ENCODE measurements at places on chromosomes 6 and 20. TPM values are rescaled to one million over a fixed set of nuclear protein-coding genes. Genes with fewer than 3 reads are reported as not detected.

GRCh38 chr6:111975466-111975865 lies 78.4 kb upstream of the CCN6 start:
- DNase-seq: no peak

- no peak for DNase-seq
These were observed 41.4 kb upstream of the CDH22 start for GRCh38 chr20:46349742-46350056.

DNA sequence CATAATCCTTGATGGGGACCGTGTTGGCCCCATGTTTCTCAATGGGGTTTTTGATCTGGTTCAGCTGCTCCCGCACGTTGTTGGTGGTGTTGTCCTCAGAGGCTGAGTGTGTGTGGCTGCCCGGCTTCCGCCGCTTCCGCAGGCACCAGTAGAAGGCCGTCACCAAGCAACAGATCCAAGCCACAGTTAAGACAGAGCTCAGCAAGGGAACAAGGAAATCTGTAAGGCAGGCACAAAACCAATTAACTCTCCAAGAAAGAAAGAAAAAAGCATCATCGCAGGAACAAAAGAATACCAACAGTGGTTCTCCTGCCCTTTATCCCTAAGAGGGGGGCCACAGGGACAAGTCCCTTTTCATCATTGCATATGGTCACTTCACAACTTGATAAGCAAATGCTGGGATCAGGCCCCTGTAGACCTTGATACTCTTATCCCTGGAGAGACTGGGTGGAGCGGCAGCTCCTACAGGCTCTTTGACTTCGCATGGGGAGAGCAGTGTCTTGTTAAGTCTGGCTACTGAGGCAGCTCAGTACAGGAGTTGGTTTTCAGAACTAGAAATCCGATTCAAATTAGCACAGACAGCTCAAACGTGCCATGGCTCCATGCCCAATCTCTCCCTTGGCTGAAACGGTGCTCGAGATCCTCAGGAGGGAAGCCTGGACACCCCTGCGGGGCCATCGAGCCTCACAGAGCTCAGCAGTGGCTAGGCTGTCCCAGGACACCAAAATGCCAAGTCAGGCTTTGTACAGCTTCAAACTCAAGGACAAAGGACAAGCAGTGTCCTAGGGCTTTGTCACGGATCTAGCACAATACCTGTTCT lies 33.9 kb downstream of the JAG1 start:
- no peak for DNase-seq

- no peak for DNase-seq
These were observed 9.4 kb upstream of the GATA5 start for GRCh38 chr20:62485062-62485700.

- no peak for DNase-seq
These were observed 223.4 kb upstream of the MCHR2 start for GRCh38 chr6:100217225-100218012.

- peak; percentile 56 for DNase-seq
These were observed 80.2 kb downstream of the ERMARD start for GRCh38 chr6:169831450-169832246.

GRCh38 chr6:77620278-77620882 lies 32.5 kb upstream of the MEI4 start:
- DNase-seq: no peak

GRCh38 chr6:28953585-28954258 lies 29.9 kb upstream of the TRIM27 start:
- DNase-seq: peak; percentile 27

GRCh38 chr20:53223626-53224172 lies 251.5 kb downstream of the TSHZ2 start:
- DNase-seq: no peak

- no peak for DNase-seq
These were observed 85.4 kb upstream of the PRSS16 start for GRCh38 chr6:27161946-27162603.

- no peak for DNase-seq
These were observed 12.8 kb downstream of the CLDN20 start for GRCh38 chr6:155276638-155277037.

DNA sequence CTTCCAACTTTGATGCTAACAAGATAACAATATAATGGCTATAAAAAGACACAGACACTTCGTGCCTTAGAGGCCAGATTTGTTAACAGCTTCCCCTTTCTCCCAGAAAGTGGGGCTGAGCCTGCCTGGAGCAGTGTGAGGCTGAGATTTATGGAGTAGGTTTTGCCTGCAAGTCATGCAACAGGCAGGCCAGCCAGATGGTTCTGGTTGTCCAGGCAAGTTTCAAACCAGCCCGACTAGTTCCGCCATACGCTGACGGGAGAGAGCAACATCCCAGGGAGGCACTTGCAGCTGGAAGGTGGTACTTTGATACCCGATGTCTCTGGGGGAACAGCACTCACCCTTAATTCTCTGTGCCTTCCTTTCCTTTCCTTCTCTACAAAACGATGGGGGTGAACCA lies 81.3 kb upstream of the NAA20 start:
- no peak for DNase-seq

GRCh38 chr6:25487012-25487411 lies 165.0 kb upstream of the SCGN start:
- no peak for DNase-seq

DNA sequence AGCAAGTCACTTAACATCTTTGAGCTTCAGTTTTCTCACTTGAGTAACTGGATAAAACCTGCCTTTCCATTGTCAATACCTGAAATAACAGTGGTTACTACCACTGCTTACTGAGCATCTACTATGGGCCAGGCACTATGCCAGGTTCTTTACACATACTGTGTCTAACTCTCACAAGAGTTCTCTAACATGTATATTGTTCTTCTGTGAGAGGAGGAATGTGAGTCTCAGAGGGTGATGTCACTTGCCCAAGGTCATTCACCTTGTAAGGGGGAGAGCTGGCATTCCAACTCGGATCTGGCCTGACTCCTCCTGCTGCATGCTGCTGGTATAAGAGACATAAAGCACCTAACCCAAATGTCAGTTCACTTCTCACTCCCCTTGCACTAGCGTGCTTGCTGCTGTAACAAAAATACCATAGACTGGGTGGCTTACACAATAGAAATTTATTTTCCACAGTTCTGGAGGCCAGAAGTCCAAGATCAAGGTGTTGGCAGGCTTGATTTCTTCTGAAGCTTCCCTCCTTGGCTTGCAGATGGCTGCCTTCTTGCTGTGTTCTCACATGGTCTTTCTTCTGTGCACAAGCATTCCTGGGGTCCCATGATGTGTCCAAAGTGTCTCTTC lies 21.9 kb upstream of the SGK2 start:
- DNase-seq: no peak

DNA sequence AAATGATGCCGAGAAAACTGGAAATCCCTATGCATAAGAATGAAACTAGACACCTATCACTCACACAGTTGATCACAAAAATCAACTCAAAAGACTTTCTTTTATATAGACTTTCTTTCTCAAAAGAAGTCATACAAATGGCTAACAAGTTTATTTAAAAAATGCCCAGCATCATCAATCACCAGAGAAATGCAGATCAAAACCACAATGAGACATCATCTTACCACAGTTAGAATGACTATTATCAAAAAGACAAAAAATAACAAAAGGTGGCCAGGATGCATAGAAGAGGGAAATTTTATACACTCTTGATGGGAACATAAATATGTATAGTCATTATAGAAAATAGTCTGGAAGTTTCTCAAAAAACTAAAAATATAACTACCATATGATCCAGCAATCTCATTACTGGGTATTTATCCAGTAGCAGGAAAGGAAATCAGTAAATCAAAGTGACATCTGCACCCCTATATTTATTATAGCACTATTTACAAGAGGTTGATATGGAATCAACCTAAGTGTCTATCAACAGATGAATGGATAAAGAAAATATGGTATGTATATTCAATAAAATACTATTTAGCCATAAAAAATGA lies 3.4 kb upstream of the RNF217 start:
- DNase-seq: no peak

Gene TAAR1
- total RNA-seq: not detected

Gene DPM1
- total RNA-seq: 33.4 TPM

Gene ANKEF1
- 7.0 TPM for total RNA-seq

Gene KPNA5
- 57.3 TPM for total RNA-seq

Gene OLIG3
- not detected for total RNA-seq

Gene TBXT
- total RNA-seq: not detected

Gene TMEM74B
- not detected for total RNA-seq

Gene OR2B6
- total RNA-seq: not detected

Gene FAM209B
- total RNA-seq: 3.3 TPM

Gene PPDPF
- 147 TPM for total RNA-seq

Gene SRMS
- not detected for total RNA-seq
